Glutamatergic neuron (in vitro differentiated cells): ENCODE measurements at places on chromosomes 12 and 14. TPM values are rescaled to one million over a fixed set of nuclear protein-coding genes. Genes with fewer than 3 reads are reported as not detected.

The CISTR gene
- not detected for total RNA-seq

The ZNF385A gene
- 26.6 TPM for total RNA-seq

The NR1H4 gene
- not detected for total RNA-seq

The METTL25 gene
- 9.8 TPM for total RNA-seq

The ORMDL2 gene
- total RNA-seq: 47.6 TPM

The GNG2 gene
- 245 TPM for total RNA-seq

The RPGRIP1 gene
- not detected for total RNA-seq

The FOXG1 gene
- not detected for total RNA-seq

The LRRIQ1 gene
- total RNA-seq: 10.6 TPM

The FAM90A1 gene
- 0.54 TPM for total RNA-seq

The AQP2 gene
- total RNA-seq: not detected

The NTS gene
- total RNA-seq: 2.3 TPM

The PLBD1 gene
- 0.32 TPM for total RNA-seq

The CAPZA3 gene
- total RNA-seq: not detected

The GNS gene
- total RNA-seq: 145 TPM

The PLEKHG7 gene
- total RNA-seq: not detected

The TM7SF3 gene
- total RNA-seq: 30.3 TPM

The TAS2R13 gene
- 2.0 TPM for total RNA-seq

The LRRC23 gene
- 2.6 TPM for total RNA-seq

The CEP170B gene
- 80.4 TPM for total RNA-seq

The BIN2 gene
- total RNA-seq: not detected

The KRT5 gene
- not detected for total RNA-seq

The CPNE8 gene
- 5.9 TPM for total RNA-seq

The INHBC gene
- not detected for total RNA-seq

The C1R gene
- total RNA-seq: 1.0 TPM

The LHX5 gene
- total RNA-seq: 3.1 TPM

The PARP2 gene
- total RNA-seq: 33.9 TPM

The B3GNT4 gene
- total RNA-seq: 1.8 TPM

The PLD4 gene
- not detected for total RNA-seq

The HOXC12 gene
- total RNA-seq: not detected

The CDKL1 gene
- 3.4 TPM for total RNA-seq

The RAD51AP1 gene
- 5.5 TPM for total RNA-seq
